ENCODE measurements at places on chromosomes 7 and 10. TPM values are rescaled to one million over a fixed set of nuclear protein-coding genes. Genes with fewer than 3 reads are reported as not detected.

The C10orf67 gene
- total RNA-seq: 1.7 TPM

The C7orf57 gene
- total RNA-seq: 0.29 TPM

The INHBA gene
- total RNA-seq: 69.8 TPM

The COL1A2 gene
- total RNA-seq: 284 TPM

The RAB19 gene
- total RNA-seq: 1.9 TPM

The HOXA2 gene
- 0.49 TPM for total RNA-seq

The AGBL3 gene
- total RNA-seq: 1.6 TPM

The ENKUR gene
- 5.8 TPM for total RNA-seq

The TSPAN33 gene
- 8.3 TPM for total RNA-seq

The CRPPA gene
- 3.3 TPM for total RNA-seq

The SLC29A4 gene
- total RNA-seq: 1.8 TPM

The CYP2E1 gene
- total RNA-seq: 1.6 TPM

The MOGAT3 gene
- not detected for total RNA-seq

The NAT16 gene
- not detected for total RNA-seq

The LDB3 gene
- total RNA-seq: 0.76 TPM

The CYP26C1 gene
- total RNA-seq: 0.22 TPM

The TEX36 gene
- total RNA-seq: not detected

The PRKAR1B gene
- total RNA-seq: 21.9 TPM

The GHRHR gene
- total RNA-seq: not detected

All from upper lobe of left lung (tissue), 6 donors.